ENCODE measurements at places on chromosomes 4 and X.

DNA sequence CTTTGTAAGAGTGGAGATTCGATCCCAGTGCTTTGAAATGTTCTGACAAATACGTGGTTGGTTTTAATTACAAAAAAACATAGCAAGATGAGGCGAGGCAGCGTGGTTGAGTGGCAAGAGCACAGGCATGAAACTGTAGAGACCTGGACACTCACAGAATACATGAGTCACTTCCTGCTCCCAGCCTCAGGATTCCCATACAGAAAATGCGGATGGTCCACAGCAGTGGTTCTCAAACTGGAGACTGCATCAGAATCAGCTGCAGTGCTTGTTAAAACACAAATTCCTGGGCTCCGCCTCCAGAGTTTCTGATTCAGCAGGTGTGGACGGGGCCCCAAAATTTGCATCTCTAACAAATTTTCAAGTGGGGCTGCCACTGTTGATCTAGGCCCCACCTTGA is 10.1 kb downstream of the OTOP1 start:
- DNase-seq = no peak

DNA sequence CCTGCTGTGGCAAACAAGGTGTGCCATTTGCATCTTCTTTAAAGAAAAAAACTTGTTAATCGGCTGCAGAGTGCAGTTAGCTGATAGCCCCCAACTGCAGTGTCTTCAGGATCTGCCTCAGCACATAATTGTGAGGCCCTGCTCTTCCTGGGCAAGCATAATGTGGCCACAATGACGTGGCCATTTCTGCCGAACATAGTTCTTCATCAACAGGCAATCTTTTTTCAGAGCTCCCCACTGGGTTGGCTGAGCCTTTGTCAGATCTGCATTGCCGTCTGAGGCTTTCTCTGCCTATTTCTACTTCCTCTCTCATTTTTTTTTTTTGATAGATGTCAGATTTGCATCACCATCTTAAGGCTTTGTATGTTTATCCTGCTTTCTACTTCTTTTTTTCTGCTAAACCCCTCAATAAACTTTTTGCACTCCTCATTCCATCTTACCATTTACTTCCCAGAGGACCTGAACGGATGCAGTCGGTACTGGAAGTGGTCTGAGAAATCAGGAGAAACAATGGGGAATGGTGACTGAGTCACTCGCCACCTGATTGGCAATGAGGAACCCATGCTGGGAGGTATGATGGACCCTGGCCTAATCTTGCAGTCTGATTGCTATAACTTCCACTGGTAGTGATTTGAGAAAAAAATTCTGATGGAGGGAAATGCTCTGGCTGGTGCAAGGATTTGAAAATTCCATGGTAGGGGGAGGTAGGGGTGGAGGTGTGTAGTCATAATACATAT is 21.2 kb upstream of the TAB3 start:
- DNase-seq = peak; percentile 22

DNA sequence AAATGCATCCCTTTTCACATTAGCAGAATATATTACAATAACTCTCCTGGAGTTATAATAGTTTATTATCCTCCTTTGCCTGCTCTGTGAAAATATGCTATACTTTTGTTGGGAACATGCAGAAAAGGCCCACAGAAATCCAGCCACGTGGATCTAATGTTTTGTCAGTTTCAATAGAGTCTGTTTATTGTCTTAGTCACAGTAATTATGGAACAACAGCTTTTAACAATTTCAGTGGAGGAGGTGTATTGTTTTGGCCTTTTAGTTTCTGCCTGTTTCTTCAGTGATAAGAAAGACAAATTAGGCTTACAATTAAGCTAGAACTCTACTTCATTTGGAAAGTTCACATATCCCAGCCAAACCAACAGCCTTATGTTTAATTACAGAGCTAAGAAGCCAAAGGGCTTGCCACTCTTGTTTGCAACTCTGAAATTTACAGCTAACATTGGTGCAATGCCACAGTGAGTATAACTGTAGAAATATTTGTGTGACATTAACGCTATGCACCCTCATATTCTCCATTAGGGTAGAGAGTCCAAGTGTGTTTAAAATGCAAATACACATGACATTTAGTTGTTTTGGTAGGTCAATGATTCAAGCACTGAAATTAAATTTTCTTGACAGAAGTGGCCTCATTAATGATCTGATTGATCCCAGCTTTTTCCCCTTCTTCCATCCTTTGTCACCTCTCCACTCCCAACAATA is 175.8 kb downstream of the USP46 start:
- DNase-seq = no peak

- no peak for DNase-seq
These were observed 12.0 kb upstream of the MAP7D2 start for GRCh38 chrX:20128670-20129069.

DNA sequence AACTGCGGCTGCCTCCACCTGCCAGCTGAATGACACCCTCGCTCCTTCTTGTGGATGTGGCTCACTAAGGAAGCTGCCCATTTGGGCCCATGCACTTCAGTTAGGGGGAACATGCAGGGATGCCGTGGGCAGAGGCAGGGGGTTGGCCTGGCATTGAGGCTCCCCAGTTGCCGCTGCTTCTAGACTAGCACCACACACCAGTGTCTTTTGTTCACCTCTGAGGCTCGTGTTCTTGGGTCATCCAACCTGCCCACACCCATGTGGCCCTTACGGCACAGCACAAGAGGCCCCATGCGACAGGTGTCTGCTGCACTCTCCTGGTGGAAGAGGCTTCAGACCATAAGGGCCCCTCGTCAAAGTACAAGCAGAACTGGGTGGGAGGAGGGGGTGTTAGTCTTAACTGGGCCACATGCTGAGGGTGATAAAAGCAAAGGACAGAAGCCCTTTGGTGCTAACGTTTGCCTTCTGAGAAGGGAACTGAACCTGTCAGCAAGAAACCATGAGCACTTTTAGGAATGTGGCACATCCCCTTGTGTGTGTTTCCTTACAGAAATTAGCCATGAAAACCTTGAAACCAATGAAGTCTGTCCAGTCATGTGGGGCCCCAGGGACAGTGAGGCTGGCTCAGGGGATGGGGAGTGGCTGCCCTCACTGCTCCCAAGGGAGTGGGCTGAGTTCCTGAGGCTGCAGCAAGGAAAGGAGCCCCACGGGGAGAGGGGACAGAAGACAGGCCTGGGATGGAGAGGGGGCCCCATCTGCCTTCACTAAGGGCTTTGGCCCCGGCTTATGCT is 39.2 kb downstream of the MAP7D3 start:
- no peak for DNase-seq

GRCh38 chrX:50905334-50905733 is 5.2 kb upstream of the BMP15 start:
- peak; percentile 17 for DNase-seq

DNA sequence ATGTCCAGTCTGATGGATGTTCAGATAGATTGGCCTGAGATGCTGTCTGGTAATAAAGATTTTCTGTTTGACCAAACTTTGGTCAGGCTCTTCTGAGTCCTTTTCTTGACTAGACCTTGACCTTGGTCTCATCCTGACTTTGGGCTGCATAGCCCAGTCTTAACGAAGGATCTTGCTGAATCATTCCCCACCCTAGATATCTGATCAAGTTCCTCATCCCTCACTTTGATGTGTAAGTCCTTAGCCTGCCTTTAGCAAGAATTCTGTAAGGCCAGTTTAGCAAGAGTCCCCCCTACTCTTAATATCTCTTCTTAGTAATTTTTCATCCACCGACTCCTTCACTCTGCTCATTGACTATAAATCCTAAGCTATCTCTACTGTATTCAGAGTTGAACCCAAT is 244.4 kb upstream of the JADE1 start:
- no peak for DNase-seq

GRCh38 chrX:21493226-21493830 is 119.1 kb downstream of the CNKSR2 start:
- no peak for DNase-seq

- DNase-seq = no peak
These were observed 192.2 kb downstream of the FGF13 start for GRCh38 chrX:138519296-138519695.

GRCh38 chrX:134971926-134972325 is 18.9 kb upstream of the SMIM10 start:
- DNase-seq = no peak

GRCh38 chrX:44480591-44480990 is 62.1 kb downstream of the FUNDC1 start:
- DNase-seq = no peak

DNA sequence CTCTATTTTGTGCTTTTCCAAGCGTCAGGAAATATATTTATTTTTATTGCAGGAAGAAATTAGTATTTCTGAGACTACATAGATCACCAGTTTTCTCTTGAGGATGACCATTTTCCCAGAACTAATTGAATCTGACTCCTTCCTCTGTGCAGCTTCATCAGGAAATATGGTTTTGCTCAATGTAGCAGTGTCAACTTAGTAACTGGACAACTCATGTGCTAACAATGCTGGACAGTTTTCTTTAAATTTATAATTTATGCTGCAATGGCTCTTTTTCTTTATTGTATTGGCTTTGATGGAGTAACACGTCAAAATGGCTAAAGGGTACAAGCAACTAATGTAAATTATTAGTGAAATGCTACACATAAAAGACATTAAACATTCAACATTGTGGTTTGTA is 531.5 kb downstream of the ANKRD50 start:
- DNase-seq = no peak

DNA sequence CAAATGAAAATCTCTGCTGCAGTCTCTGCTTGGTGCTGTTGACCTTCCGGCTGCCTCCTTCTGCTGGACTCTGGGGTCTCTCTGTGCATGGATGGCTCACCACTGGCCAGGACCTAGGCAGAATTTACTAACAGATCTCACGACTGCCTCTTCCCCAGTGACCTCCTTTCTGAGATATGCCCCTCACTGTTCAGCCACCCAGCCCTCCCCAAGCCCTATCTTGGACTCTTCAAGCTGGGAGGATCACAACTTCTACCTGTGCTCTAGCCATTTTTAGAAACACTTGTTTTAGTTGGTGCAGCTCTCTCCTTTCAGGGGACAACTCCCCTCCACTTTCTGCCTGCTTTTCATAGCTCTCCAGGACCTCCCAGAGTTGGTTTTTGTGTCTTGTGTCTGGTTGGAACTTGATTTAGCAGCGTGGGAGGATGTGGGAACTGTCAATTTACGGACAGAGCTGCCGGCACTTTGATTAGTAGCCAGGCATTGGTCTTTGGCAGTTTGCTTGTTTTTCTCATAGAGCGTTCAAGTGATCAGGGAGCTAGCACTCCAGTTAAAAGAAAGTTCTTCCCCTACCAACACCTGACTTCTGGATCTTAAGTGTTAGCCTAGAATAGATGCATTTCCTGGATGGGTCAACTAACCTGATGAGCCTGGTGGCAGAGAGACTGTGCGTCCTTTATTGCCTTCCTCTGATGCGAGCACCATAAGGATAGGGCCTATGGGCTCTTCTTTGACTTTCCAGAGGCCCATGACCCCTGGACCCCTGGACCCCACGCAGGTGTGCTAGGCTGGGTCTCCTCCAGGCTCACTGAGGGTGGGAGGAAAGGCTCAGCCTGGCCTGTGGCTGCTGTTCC is 6.5 kb downstream of the RGS12 start:
- DNase-seq = no peak

DNA sequence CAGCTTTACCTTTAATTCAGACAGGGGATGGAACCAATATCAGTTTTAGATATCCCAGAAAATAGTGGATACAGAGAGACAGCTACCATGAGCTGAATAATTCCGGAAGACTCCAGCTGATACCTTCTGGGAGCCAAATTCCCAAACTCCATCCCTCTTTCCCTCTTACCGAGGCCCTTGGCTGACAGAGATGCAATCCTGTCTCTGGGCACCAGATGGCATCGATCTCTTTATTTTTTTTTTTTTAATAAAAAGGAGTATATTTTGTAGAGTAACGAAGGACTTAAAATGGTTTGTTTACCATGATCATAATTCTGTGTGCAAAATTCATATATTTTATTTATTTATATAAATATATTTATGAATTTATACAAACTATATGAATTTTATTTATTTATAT is 31.0 kb downstream of the RAB40A start:
- no peak for DNase-seq

- no peak for DNase-seq
These were observed 38.6 kb upstream of the EDA2R start for GRCh38 chrX:66677430-66677829.

- DNase-seq = no peak
These were observed 903.3 kb downstream of the STIM2 start for GRCh38 chr4:27763830-27764525.
